Inflammatory macrophage treated with lipopolysaccharide for 1 hour (primary cell): ENCODE measurements at places on chromosomes 7 and 10.

DNA sequence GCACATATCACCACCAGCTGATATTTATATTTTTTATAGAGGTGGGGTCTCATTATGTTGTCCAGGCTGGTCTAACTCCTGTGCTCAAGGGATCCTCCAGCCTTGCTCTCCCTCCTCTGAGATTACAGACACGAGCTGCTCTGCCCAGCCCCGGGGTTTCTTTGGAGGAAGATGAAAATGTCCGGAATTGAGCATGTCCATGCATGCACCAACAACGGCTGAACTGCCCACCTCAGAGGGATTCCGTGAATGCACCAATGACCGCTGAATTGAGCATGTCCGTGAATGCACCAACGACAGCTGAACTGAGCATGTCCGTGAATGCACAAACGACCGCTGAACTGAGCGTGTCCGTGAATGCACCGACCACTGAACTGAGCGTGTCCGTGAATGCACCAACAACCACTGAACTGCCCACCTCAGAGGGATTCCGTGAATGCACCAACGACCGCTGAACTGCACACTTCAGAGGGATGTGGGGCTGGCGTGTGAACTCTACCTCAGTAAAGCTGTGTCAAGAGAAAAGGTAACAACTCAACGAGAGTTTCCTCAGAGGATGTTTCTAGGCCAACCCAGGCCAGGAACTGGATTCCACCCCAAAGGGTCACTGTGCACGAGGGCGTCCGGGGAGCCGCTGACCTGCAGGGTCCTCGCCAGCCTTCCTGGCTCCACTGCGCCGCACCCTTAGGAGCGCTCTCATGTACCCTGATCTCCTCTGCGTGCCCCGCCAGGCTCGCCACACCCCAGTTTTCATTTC, 34.9 kb upstream of the INPP5A start:
- DNase-seq: no peak

GRCh38 chr10:117262903-117263293, 22.0 kb downstream of the SLC18A2 start:
- no peak for DNase-seq

GRCh38 chr10:83083831-83084230, 1055.5 kb upstream of the GHITM start:
- no peak for DNase-seq

DNA sequence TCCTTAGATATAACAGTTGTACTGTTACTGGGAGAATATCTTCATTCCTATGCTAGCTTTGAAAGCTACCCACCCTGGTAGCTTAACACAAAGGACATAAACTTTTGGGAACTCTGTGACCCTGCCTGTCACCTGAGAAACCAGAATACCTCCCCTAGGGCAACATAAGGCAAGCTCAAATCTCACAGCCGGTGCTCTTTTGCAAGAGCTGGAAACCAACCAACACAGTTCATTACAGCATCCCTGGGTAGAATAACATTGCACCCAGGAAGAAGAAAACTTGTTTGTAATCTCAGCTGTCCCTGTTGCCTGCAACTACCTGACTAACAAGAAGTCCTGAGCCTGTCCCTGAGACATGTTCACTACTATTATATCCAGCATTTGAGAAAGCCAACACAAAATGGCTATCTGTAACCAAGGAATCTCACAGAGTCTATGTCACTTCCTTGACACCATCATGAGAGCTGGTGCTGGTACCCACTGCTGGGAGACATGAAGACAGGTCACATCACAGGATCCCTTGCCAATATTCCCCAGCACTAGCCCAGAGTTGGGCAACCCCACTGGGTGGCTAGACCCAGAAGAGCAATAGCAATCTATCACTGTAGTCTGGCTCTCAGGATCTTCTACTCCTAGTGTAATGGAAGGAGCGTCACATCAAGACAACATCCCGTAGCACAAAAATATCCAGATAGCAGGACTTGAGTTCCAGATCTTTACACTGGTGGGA, 31.3 kb downstream of the AKR1C3 start:
- no peak for DNase-seq

GRCh38 chr7:89133357-89133756, 337.8 kb upstream of the TEX47 start:
- DNase-seq: no peak

- no peak for DNase-seq
These were observed 13.2 kb downstream of the EPHA1 start for GRCh38 chr7:143395187-143396149.

DNA sequence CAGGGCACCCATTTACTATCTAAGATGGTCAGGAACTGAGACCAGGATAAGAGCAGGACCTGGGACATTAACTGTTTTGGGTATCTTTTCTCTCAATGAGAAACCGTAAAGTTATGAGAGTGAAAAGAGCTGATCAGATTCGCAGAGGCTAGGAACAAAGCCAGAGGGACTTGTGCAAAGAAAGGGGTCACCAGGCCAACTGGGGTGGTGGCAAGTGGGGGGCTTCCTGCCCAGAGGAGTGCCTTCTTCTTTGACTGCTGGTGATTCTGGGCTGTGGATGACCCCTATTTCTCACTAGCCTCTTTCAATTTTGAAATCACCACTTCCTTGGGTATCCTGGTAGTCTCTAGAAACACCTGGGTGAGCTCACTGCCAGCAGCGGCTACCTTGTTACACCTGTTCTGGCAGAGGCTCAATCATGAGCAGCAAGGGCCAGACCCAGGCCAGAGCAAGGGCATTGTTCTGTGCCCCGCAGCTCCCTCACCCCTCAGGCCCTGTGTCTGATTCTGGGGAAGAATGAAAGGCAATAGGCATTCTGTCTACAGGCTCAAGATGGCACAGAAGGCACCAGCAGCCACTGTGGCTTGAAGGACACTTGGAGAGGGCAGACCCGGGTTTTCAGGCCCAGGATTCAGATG, 999 bp downstream of the SFTPD start:
- DNase-seq: no peak

- peak; percentile 71 for DNase-seq
These were observed 150.3 kb upstream of the FAM20C start for GRCh38 chr7:41917-42565.

- DNase-seq: no peak
These were observed 160.3 kb upstream of the KLF14 start for GRCh38 chr7:130894146-130894908.

- DNase-seq: no peak
These were observed 4.7 kb downstream of the CCNY start for GRCh38 chr10:35340975-35341374.

GRCh38 chr7:75993689-75994387, 557 bp downstream of the TMEM120A start:
- DNase-seq: no peak

GRCh38 chr7:108408296-108408991, 47.8 kb downstream of the NRCAM start:
- no peak for DNase-seq

DNA sequence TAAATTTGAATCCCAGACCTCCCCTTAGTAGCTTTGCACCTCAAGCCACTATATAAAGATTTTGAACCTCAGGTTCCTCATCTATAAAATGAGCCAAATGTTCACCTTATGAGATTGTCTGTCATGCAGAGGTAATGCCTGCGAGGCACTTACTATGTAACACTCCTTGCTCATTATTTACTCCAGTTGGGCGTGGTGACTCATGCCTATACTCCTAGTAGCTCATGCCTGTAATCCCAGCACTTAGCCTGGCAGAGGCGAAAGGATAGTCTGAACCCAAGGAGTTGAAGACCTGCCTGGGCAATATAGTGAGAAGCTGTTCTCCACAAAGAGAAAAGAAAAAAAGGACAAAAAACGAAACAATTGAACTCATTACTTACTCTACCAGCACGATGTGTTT, 82.2 kb downstream of the MDFIC start:
- DNase-seq: no peak

- DNase-seq: no peak
These were observed 32.9 kb upstream of the EIF5AL1 start for GRCh38 chr10:79479283-79479909.

DNA sequence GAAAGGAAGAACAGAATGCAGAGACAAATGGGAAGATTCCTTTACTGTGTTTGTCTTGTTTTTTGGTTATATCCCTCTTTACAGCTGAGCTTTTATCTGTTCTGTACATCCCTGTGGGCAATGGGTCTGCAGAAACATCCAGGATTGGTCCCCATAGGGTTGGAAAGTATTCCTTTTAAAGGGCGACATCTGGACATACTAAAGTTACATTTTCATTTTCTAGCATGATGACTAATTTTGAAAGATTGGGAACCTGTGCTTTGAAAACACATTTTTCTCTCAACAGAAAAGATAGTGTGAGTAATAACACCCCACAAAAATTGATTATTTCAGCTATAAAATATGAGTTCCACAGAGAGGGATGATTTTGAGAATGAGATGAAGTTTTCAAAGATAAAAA, 435.8 kb downstream of the GPAM start:
- no peak for DNase-seq

- peak; percentile 25 for DNase-seq
These were observed 22.2 kb upstream of the EXOC4 start for GRCh38 chr7:133230591-133231194.

DNA sequence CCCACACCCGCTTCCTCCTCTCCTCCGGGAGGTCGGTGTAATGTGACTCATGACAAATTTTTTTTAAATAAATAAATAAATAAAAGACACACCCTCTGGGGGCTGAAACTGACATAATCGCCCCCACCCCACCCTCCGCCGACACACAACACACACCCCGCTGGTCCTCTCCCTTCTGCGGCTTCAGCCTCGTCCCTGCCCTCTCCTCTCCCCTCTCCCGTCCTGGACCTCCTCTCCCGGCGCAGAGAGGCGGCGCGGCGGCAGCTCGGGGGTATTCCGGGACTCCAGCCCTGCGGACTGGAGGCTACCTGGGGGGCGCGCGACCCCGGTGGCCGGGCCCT, 686 bp downstream of the ABI1 start:
- peak; percentile 84 for DNase-seq

GRCh38 chr10:112803961-112804401, 146.1 kb upstream of the TCF7L2 start:
- DNase-seq: no peak

DNA sequence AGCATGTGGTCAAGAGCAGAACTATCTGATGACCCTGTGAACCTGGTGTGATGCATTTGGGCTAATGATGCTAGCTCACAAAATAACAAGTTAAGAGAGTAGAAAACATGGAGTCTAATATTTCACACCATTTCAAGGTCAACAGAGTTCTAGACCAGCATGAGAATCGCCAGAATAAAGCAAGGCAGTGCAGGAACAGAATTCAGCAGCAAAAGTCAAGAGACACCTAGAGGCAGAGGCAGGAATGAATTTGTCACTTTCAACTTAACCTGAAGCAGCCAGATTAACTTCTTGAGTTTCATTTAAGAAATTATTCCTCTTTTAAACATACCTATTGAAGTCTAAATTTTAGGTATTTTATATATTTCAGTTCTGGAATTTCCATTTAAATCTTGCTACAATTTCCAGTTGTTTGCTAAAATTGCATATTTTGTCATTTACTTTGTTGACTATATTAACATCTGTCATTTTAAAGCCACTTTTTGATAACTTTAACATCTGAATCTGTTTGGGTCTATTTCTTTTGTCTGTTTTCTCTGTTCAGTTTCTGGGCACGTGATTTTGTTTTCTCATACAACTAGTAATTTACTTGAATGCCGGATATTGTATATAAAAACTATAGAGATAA, 44.2 kb upstream of the PRSS58 start:
- no peak for DNase-seq
